ENCODE measurements at places on chromosomes 4 and X.

DNA sequence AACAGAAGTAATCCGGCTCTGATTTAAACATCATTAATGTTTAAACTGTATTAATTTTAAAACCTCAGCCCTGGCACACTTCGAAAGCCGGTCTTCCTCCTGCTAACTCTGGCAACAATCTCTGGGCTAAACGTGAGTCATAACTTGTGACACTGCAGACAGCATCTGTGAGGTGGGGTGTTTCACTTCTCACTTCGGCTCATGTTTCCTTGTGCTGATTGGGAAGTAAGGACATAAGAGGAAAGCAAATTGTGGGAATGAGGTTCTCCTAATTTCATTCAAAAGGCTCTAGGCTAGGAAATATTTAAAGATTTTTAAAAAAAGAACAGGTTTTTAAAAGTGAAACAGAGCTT, 139.9 kb upstream of the USP9X start:
- no peak for DNase-seq

DNA sequence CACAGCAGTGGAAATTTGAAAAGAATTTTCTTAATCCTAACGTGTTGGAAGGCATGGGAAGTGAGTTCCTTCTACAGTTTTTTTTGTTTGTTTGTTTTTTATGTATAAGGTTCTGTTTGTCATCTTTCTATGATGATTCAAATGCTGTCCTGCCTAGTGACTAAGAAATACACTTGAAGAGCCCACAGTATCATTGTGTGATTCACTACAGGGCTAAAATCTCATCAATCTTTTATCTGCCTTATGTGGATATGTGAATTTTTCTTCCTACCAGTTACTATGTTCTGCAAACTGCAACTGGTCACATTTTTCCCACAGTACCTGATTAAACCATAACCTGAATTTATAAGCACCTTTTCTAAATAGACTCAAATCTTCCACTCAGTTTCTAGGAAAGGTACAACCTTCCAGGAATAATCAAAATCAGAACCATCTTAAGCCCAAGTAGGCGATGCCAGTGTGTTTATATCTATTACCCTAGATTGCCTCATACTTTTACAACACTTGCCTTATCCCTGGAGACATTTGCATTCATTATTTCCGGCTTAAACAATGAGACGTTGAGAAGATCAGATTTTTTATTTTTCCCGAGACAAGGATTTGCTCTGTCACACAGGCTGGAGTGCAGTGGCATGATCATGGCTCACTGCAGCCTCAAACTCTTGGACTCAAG, 214.6 kb upstream of the GALNT7 start:
- DNase-seq, result no peak

DNA sequence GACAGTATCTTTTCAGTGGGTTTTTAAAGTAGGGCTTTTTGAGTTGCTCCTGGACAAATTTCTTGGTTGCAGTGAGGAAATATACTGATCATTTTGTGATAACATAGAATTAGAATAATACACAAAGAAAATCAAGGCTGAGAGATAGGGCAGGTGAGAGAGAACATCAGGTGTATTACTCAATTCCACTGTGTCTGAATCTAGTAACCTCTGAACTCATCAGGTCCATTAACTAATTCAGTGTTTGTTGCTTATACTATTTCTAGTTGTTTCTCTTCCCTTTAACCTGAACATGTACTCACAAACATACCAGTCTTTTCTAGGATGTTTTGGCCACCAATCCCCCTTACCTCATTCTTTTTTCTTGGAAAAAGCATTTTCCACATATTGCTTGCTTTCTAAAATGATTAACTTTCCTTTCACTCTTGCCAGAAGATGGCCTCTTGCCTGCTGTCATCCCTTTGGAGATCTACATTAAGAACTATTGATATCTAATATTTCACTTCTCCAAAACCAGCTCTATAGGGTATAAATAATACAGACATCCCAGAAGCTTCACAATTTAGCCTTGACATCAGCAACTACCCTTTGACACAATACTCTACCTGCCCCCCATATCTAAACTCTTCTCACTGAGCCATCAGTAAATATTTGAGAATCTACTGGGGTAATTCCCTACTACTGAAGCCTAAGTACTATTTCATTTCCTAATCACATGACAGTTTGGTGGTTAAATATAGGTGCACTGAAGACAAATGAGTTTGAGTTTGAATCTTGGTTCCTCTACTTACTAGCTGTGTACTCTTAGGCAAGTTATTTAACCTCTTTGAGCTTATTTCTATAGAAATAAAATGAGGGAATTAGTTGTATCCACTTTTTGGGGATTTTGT, 470.8 kb upstream of the IGFBP7 start:
- DNase-seq, result no peak

DNA sequence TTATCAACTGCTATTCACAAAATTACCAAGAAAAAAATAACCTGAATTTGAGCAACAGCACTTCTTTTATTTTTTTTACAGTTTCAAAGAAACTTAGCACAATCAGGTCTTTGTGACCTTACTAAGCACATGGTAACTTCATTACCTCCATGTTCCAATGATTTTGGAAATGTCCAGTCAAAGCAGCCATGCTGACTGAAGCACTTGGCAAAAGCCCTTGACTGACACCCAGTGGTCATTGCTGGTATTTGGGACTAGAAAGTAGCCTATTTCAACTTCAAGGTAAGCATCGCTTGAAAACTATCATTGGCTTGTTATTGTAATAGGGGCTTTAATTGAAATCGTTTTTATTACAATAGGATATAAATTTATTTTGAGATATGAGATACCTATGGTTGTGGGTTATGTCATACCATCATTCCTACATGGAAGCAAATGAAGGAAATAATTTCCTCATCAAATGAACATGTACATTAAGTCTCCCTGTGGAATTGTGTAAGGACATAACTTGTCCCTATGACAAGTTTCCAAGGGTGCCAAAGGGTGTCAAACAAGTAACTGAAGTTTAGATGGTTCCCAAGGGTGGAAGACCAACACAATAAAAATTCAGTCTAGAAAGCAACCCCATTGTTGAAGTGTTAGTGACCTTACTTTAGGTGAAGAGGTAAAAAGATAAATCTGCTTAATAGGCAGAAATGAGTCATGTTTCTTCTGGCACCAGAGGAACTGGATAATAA, 15.2 kb upstream of the ANXA10 start:
- no peak for DNase-seq

- no peak for DNase-seq
Measured at GRCh38 chr4:182585321-182585720, 331.9 kb downstream of the DCTD start.

DNA sequence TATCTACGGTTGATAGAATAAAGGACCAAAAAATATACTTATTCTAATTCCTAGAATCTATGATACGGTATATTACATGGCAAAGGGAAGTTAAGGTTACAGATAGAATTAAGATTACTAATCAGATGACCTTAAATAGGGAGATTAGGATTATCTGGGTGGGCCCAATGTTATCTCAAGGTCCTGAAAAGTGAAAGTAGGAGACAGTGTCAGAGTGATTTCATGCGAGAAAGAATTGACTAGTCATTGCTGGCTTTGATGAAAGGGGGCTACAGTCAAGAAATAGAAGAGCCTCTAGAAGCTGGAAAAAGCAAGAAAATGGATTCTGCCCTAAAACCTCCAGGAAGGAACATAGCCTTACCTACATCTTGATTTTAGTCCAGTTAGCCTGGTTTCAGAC, 176.9 kb upstream of the PPP1R2C start:
- DNase-seq, result no peak

GRCh38 chr4:184262901-184263300, 45.2 kb upstream of the ENPP6 start:
- DNase-seq, result no peak

Measured in upper lobe of left lung (tissue), 6 donors.